ENCODE measurements at places on chromosomes 12 and 14.

DNA sequence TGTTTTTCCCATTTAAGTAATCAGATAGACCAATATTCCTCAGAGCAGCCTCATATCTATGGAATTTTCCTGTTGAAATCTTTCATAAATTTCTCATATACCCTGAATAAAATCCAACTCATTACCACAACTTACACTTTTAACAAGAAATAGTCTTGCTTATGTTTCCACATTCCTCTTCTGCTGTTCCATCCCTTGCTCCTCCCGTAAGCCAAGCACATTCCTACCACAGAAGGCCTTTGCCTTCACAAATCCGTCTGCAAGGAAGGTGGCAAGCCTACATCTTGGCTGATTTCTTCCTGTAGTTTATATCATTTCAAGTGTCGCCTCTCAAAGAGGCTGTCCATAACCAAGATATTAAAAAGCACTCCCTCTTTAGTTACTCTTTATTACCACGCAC lies 127.7 kb downstream of the C12orf50 start:
- no peak for DNase-seq

GRCh38 chr12:11183011-11183410 lies 3.7 kb downstream of the TAS2R42 start:
- no peak for DNase-seq

GRCh38 chr12:57431654-57432188 lies 878 bp upstream of the R3HDM2 start:
- no peak for DNase-seq

DNA sequence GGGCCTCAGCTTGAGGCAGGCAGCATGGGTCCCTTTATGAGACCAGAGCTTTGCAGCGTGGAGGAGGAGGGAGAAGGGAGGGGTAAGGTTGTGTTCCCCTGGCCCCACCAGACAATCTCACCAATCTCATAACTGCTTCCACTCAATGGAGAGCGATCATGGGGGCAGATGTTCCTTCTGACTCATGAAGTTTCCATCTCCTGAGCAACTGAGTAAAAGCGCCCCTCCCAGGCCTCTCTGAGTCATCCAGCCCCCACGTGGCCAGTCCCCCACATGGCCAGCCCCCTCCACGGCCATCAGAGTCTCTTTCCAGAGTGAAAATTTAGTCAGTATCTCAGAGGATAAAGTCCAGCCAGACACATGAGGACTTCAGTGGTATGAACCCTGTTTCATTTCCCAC lies 39.2 kb upstream of the PLXNC1 start:
- DNase-seq = no peak

GRCh38 chr12:73266206-73266605 lies 994.0 kb downstream of the TRHDE start:
- DNase-seq = no peak

GRCh38 chr14:74401504-74402241 lies 24.3 kb downstream of the SYNDIG1L start:
- DNase-seq = no peak

DNA sequence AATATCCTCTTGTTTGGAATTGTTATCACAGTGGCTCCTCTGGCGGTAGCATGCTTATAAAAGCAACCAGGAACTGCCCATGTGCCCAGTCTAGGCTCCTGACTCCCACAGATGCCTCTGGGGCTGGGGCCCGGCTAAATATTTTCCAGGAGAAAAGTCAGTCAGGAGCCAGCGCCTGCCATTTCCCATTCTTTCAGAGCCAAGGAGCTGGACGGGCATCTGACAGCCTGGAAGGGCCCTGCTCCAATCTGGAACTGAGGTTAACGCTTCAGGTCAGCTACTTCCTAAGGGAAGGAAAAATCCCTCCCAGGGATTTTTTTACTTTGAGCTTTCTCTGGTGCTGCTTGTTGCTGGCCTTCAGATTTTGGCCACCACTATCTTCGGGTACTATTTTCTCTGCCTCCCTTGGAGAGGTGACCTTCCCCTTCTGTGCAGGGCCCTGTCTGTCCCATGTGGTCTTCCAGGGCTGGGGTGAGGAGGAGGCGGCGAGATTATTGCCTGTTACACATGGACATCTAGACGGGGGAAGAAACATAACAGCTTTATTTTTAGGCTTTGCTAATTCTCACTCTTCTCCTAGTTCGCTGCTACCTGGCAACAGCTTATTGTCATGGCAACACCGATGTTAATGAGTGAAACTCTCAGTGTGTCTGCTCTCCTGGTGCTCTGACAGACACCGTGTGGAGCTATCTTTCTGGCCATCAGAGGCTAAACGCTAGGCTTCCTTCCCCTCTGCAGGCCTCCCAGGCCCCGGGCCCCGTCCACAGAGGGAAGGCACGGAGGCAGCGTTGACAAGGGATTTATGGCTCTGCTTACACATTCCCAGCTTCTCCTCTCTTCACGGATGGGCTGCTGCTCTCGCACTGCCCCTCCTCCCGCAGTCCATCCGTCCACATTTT lies 160.4 kb downstream of the CACNA1C start:
- no peak for DNase-seq

- no peak for DNase-seq
Measured at GRCh38 chr14:73381380-73382013, 76.8 kb downstream of the NUMB start.

- DNase-seq = no peak
Measured at GRCh38 chr12:28097221-28097620, 93.0 kb upstream of the CCDC91 start.

DNA sequence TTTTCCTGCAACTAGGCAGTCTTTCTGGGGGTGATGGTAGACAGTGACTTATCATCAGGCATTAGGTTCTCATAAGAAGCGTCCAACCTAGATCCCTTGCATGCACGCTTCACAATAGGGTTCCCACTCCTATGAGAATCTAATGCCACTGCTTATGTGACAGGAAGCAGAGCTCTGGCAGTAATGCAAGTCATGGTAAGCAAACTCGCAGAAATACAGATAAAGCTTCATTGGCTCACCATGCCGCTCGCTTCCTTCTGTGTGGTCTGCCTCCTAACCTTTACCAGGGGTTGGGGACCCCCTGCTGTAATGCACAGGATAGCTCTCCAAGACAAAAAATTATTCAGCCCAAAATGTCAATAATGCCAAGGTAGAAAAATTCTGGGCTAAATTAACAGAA lies 864.2 kb downstream of the TRHDE start:
- DNase-seq = no peak

GRCh38 chr14:47590767-47591495 lies 84.5 kb downstream of the MDGA2 start:
- DNase-seq = no peak

- DNase-seq = no peak
Measured at GRCh38 chr14:56219666-56220413, 101.6 kb downstream of the PELI2 start.

DNA sequence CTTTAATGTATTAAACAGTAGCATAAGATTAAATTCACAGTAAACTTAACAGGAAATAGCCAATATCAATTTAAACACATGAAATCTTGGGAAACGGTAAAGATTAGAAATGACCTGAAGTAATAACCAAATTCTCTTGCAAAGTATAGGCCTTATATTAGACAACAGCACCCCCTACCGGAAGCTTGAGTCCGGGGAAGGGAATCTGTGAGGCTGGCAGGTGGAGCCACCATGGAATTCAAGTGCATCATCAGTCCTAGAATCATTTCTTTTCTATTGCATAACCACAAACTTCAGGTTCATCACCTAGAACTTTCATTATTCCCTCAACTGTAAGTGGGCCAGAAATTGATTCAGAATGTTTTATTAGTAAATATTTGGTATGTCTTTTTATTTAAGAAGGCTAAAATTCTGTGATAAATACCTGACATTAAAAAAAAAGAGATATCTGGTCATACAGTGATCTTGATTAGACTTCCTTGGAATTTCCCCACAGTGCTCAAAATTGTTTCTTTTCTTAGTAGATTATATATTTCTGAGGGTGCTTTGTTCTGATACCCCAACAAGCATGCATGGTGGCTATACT lies 48.6 kb downstream of the AP5M1 start:
- peak; percentile 41 for DNase-seq

GRCh38 chr12:51850965-51851299 lies 2.4 kb upstream of the FIGNL2 start:
- no peak for DNase-seq

- DNase-seq = peak; percentile 90
Measured at GRCh38 chr12:67827820-67828383, 161.3 kb upstream of the IFNG-AS1 start.

GRCh38 chr14:94598816-94599655 lies 13.2 kb upstream of the SERPINA3 start:
- peak; percentile 93 for DNase-seq

DNA sequence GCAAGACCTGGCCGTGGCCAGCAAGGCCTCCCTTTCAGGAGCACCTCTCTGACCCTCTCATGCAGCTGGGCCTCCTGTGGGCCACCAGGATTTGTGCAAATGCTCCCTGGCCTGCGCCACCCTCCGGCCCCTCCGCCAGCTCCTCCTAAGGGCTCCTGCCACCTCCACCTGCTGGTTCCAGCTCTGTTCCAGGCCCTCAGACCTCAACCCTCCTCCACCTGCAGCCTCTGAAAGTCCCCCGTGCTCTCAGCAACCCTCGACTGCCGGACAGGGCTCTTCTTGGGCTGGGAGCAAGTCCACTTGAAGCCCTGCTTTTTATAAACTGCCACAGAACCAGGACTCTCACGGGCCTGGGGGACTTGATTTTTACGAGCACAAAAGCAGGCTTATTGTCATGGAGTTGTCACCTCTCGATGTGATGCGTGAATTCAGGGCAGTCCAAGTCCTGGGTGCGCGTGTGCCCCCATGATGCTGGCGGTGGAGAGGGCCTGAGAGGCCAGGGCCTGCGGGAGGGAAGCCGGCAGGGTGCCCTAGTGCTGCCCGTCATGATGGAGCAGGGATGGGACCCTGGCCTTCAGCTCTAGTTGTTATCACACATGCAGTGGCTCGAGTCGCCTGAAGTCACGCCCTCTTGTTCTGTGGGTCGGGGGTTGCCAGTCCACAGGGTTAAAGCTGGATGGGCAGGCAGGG lies 9.1 kb downstream of the TEDC1 start:
- DNase-seq = no peak

- DNase-seq = no peak
Measured at GRCh38 chr14:44658389-44658696, 151.3 kb upstream of the FSCB start.

GRCh38 chr14:65198346-65198745 lies 96.0 kb upstream of the MAX start:
- DNase-seq = no peak

GRCh38 chr12:46103559-46104383 lies 113.4 kb upstream of the SCAF11 start:
- no peak for DNase-seq

- DNase-seq = no peak
Measured at GRCh38 chr12:4482936-4483335, 37.3 kb upstream of the FGF6 start.

DNA sequence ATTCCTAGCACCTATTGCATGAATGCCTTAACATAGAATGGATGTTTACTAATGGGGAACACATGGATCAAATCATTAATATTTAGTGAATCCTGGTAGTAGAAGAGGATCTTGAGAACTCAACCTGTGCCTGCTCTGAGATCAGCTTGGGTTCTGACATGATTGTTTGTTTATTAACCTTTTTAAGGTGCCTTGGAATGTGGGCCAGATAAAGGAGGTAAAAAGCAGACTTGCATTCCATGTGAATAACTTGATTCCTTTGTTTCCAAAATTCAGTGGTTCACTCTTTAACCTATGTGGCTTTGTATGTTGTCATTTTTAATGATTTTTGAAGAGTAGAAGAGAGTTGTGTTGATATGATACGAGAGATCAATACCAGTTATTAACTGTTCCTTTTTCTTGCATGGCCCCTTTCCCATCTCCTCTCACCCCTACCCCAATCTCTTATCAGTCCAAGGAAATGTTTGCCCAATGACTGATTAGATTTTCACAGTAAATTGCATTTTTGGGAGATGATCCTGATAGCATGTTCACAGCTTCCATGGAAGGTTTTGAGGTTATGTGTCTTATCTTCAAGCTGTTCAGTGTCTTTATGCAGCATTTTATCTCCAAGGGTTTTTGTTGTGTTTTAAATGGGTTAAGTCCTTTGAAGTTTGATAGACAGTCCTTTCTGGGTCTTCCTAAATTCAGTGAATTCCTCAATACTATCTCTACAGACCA lies 193.7 kb upstream of the FRMD6 start:
- DNase-seq = no peak

DNA sequence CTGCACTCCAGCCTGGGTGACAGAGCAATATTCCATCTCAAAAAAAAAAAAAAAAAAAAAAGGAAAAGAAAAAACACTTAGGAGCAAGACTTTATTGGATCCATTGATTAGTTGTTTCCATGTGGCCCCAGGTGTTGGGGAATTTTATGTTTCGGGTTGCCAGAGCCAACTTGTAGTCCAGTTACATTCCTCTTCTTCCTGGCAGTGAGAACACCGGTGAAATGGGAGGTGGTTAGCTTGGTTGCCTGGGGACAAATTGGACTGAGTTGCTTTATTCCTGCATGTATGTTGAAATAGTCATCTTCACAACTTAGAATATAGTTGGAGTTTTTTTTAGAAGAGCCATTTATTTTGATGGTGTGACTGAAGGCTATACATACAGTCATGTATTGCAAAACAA lies 12.6 kb downstream of the RCOR1 start:
- DNase-seq = no peak

GRCh38 chr12:46386360-46386867 lies 13.8 kb upstream of the SLC38A2 start:
- DNase-seq = peak; percentile 81

GRCh38 chr12:113700943-113701342 lies 229.3 kb upstream of the LHX5 start:
- DNase-seq = peak; percentile 31

GRCh38 chr12:69405566-69405865 lies 46.0 kb downstream of the YEATS4 start:
- DNase-seq = peak; percentile 91

DNA sequence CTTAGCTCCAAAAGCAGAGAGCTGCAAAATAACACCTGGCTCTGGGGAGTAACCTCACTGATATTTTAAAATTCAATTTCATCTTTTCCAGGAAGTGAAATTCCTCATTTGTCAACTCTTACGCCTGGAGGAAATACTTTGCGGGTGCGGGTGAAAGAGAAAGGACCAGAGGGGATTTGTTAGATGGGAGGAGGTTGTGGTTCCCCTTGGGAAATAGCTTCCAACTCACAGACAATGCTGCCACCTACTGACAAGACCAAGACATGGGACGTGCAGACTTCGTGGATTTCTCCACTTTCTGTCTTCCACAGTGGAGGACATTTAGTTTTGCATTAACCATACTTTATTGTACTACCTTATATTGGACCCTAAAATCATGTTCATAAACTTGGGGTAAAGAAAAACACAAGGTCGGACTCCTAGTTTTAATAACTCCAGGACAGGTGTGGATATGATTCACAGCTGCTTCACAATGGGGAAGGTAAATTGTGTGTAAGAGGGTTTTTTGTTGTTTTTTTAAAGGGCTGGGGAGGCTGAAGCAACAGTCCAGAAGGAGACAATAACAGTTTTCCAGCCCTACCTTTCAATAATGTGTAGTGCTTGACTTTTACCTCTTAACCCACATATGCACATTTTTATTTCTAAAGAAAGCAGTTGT lies 10.8 kb downstream of the FBXL14 start:
- DNase-seq = peak; percentile 65
